Nucleus accumbens (tissue), 56 donors: ENCODE measurements at places on chromosomes 13 and 19.

DNA sequence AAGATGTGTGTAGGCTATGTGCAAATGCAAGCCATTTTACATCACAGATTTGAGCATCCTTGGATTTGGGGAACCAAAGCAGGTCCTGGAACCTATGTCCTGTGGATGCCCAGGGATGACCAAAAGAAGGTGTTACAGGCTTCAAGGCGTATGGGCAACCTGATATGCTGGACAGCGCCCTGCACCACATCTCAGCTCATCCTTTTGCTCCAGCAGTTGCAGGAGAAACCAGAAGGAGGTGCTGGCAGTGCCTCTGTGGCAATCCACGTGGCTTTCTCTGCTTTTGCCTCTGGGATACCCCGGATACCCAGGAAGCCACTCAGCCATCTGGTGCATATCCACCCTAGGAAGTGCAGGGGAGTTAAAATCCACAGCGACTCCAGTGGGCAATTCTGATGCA, 110.3 kb upstream of the VSTM2B start:
- DNase-seq: no peak

GRCh38 chr13:106433066-106433465, 102.4 kb downstream of the EFNB2 start:
- no peak for DNase-seq

DNA sequence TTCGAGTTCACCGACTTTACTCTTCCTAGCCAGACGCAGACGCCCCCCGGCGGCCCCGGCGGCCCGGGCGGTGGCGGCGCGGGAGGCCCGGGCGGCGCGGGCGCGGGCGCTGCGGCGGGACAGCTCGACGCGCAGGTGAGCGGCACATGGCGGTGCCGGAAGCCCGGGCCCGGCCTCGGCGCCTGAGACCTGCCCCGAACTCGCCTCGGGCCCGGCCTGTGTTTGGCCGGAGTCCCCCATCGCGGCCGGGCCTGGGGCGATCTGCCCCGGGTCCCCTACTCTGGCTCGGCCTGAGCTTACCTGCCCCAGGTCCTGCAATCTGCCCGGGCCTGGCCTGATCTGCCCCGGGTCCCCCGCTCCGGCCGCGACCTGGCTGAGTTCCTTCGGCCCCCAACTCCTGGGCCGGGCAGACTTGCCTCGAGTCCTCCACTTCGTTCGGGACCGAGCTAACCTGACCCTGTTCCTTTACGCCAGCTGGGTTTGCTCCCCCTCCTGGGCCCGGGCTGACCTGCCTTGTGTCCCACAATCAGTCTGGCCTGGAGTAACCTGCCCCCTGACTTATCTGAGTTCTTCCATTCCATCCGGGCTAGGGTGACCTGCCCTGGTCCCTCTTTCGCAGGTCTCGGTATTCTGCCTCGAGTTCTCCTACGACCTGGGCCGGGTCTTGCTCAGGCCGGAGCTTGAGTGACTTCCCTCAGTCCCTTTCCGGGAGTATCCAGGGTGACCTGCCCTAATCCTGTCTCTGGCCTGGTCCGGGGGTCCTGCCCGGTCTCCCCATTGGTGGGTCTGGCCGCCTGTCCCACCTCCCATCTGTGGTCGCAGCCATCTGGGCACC, 764 bp downstream of the UPF1 start:
- DNase-seq: no peak

GRCh38 chr13:24264976-24265375, 44.4 kb upstream of the C1QTNF9 start:
- DNase-seq: no peak

GRCh38 chr13:73767191-73767741, 366.9 kb downstream of the KLF12 start:
- no peak for DNase-seq
